Fibroblast of mammary gland (primary cell): ENCODE measurements at places on chromosomes 4 and X.
A peak's percentile ranks its signal among the peaks of the same experiment; 100 is the strongest.

DNA sequence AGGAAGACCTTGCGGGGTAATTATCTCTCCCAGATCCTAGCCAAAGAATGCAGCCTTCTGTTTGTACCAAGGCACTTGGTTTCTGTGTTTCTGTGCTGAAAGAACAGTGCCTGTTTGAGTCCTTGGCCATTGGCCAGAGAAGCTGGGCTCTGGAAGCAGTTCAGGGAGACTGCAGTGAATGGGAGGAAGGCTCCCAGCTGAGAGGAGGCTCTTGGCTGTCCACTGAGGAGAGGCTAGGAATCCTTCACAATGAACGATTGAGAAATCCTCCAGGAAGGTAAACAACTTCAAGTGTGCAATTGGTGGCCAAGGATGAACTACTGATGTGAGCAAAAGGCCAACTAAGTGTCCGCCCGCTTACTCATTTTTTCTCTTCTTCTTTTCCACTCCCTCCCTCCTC is 61.3 kb downstream of the HS3ST1 start:
- peak; percentile 9 for DNase-seq

DNA sequence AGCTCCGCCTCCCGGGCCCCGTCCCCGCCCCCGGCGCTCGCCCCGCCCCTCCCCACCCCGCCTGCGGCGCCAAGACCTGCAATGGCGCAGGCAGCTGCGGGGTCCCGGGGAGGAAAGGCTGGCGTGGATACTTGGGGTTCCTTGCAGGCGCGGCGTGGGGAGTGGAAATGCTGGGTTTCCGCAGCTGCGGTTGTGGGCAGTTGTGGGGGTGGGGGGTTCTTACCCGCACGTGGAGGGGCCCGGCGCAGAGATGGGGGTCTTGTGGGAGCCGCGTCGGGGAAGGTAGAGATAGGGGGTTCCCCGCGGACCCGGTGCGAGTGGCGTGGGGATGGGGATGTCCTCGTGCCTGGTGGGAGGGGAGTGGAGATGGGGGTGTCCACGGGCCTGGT is 680 bp upstream of the ASMTL start:
- DNase-seq: no peak

DNA sequence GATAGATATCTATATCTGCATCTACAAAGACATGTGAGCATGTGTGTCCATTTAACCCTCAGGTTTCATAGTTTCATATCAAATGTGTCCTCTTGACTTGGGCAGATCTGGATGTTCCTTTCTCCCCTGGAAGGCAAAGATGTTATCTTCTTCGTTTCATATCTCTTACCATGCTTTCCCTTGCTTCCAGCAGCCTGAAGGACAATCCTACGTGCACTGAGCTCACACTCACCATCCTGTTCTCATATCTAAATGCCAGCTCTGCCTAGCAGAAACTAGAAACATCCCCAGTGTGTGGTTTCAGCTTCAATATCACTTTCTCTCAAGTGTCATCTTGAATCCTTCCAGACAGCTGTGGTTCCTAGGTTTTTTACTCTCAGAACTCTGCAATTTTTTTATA is 66.2 kb downstream of the ZAR1 start:
- DNase-seq: no peak

DNA sequence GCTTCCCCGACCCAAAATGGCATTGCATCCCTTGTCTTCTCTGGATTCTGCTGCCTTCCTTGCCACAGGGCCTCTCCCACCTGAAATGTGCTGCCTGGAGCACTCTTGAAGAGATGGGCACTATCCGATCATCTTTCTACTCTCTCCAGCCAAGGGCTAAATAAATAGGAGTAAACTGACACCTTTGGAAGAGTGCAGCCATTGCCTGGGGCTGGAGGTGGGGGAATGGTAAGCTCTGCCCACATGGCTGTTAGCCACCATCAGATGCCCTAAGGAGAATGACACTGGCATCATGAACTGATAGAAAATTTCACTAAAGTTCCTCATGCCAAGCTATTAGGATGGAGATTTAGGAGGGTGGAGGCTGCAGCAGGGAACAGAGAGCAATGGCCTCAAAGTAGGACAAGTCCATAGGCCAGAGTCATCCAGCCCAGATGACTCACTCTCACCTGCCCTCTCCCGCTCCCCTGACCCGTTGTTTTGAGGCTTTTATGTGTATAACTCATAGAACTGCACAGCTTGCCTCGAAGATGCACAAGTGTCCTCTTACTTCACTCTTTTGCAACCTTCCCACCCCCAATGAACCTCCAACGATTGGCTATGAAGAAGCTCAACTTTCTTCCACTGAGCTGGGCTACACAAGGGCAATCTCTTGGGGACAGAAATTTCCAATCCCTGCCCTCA is 822 bp upstream of the PFKFB1 start:
- no peak for DNase-seq

DNA sequence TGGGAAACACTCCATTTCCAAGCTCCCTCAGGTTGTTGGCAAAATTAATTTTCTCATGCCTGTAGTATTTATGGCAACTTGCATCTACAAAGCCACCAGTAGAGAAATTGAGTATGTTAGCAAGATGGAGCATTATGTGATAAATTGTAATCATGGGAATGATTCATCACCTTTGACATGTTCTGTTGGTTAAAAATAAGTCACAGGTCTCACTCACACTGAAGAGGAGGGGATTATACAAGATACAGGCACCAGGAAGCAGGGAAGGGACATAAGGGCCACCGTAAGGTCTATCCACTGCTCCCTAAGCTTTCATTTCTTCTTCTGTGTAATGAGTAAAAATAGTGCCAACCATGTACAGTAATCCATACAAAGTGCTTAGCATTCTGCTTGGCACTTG is 313.0 kb downstream of the GBA3 start:
- no peak for DNase-seq

GRCh38 chr4:173477016-173477415 is 53.0 kb downstream of the HAND2 start:
- DNase-seq: no peak

GRCh38 chr4:6367371-6367851 is 97.8 kb downstream of the WFS1 start:
- DNase-seq: no peak

- DNase-seq: peak; percentile 71
These were observed 60.5 kb downstream of the MSX1 start for GRCh38 chr4:4919927-4920326.

DNA sequence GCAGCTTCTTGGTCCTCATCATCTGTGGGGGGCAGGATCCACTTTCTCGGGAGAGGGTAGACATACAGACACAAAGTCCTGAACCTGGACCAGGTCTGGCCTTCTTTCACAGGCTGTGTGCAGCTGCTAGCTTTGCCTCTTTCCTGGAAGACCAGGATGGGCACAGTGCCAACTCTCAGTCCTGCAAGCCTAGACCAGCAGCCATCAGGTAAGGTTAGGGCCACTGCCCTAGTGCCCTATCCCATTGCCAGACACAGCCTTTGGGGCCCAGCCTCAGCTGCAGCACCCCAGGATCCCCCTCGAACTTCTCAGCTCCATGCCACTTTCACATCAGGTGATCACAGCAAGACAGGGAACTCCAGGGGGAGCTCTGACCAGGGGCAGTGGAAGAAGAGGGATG is 38.4 kb downstream of the ZNF185 start:
- no peak for DNase-seq

DNA sequence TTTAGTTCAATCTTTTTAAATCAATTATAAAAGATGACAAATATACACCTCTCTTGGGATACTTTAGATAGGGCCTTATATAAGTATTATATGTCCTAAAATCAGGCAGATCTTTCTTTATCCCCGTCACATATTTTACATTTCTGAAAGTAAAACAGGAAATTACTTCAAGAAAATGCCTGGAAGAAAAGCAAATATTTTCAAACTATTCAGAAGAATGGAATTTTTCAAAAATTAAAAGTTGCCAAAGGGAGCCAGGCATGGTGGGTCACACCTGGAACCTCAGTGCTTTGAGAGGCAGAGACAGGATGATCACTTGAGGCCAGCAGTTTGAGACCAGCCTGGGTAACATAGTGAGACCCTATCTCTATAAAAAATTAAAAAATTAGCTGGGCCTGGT is 34.4 kb downstream of the MGARP start:
- no peak for DNase-seq

GRCh38 chr4:186296481-186296880 is 30.5 kb downstream of the F11 start:
- DNase-seq: no peak

DNA sequence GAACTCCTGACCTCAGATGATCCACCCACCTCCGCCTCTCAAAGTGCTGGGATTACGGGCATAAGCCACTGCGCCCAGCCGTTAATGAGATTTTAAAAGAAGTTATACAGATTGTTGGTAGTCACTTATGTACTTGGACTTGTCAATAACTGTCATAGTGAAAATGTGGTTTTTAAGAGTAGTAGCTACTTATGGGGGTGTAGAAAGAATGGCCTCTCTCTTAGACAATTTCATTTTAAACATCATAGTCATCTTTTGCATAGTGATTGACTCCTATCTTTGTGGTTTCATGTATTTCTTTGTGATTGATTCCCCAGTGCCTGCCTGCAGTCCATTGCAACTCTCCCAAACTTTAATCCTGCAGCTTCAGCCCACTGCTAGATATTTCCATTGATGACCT is 17.4 kb downstream of the FAM199X start:
- DNase-seq: no peak

GRCh38 chr4:7526491-7526890 is 91.8 kb upstream of the PSAPL1 start:
- no peak for DNase-seq

GRCh38 chr4:85610450-85610849 is 135.5 kb downstream of the ARHGAP24 start:
- no peak for DNase-seq

- no peak for DNase-seq
These were observed 54.4 kb upstream of the ACTRT1 start for GRCh38 chrX:128106630-128107029.

GRCh38 chr4:75158451-75158850 is 225.5 kb downstream of the PARM1 start:
- no peak for DNase-seq

DNA sequence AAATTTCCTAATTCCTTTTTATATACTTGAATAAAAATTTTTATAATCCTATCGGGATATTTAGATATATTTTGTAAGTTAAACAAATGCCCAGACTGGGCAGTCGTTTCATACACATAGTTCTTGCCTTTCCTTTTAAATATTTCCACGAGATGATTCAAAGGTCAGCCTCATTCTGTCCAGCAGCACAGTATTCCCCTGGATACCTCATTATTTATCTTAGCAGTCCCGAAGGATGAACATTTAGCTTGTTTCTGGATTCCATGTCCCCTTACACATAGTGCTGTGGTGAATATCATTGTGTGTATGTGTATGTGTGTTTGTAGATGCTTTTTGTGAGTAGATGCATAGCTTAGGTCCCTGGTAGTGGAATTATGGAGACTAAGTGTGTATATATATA is 38.3 kb downstream of the RAPGEF2 start:
- peak; percentile 60 for DNase-seq

- peak; percentile 51 for DNase-seq
These were observed 11.3 kb downstream of the SNX12 start for GRCh38 chrX:71056867-71057266.

DNA sequence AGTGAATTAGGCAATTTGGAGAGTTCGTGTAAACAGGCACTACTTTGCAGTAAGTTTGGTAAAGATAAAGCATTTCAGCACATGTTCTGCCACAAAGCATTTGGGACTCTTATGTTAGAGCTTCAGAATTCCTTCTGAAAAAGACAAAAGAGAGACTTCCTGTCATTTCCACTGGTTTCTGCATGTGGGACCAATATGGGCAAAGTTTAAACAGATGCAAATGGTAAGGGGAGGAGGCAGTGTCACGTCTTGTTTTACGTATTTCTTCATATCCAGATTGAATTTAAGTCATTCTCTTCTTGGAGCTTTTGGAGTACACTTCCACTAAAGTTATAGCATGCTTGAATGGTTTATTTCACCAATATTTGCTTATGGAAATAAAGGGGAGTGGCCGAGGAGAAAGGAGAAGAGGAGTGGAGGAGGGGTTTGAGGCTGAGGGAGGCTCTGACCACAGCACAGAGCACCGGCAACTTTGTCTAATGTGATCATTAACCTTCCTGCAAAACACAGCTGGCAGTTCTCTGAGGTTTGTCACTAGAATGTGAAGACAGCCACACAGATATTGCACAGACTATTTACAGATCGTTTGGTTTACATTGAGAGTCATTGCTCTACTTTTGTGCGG is at the start of gene APELA:
Gene APELA, plus strand, starts transcription at position 479 of the 625 bp plus-strand sequence. CDS start 154 bp downstream, outside the sequence.
- DNase-seq: no peak

DNA sequence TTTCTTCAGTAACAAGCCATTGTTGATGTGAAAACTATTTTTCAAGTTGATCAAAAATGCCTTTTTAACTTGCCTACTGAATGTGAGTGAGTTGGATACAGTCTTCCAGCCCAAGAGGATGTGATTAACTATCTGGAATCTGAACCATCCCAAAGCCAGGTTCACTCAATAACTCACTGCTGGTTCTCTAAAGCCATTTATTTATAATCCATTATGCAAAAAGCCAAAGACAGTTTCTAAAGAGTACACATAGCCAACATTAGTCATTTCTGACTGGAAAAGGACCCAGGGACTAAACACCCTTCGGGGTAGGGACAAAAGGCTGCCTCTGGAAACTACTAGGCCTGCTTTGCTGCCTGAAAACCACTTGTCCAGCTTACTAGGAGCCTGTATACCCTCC is 109.6 kb downstream of the SHROOM4 start:
- DNase-seq: peak; percentile 16

- DNase-seq: no peak
These were observed 273.2 kb downstream of the ADGRL3 start for GRCh38 chr4:61473306-61473705.

DNA sequence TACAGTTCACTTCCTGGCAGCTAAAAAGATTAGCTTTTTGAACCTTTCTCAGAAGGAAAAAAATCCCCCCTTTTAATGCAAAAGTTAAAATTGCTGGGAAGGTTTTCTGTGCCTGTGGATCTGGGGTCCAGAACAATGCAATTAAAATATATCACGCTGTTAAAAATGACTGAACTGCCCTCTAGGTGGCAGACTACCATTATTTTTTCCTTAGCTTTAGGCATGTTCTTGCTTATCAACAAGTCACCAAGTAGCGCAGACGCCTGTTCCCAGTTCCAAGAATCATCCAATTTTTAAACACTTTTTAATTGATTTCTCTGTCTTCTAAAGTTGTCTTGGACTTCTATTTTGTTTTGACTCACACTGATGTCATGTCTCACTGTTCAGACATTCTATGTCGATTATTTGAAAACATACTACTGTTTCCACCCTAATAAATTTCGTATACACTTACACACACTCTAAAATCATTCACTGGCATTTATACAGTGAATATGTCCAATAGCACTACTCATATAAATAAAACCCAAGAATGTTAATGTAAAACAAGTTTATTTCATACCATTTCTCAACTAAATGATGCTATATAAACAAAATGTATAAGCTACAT is 661.6 kb downstream of the RAPGEF2 start:
- DNase-seq: peak; percentile 35

- DNase-seq: no peak
These were observed 37.0 kb downstream of the HAND2 start for GRCh38 chr4:173493041-173493440.

DNA sequence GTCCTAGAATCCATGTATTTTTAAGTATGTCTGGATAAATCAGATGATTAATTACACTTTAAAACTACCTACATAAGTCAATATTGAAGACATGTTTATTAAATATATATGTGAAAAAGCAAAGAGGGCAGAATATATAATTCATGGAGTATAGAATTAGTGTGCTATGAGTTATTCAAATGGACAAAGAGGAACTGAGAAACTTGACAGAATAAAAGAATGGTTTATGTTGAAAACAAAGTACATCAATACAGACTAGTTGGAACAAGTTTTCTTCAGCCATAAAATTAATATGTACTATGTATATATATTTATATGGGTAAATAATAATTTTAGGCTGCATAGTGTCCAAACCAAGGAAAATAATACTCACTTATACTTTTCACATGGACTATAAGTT is 173.5 kb downstream of the NPFFR2 start:
- no peak for DNase-seq
